ENCODE measurements at places on chromosomes 11 and 22. TPM values are rescaled to one million over a fixed set of nuclear protein-coding genes. Genes with fewer than 3 reads are reported as not detected.

INPPL1 gene
- 120 TPM for polyA plus RNA-seq

DNAJB13 gene
- polyA plus RNA-seq, result 0.10 TPM

OR2D3 gene
- not detected for polyA plus RNA-seq

DNA sequence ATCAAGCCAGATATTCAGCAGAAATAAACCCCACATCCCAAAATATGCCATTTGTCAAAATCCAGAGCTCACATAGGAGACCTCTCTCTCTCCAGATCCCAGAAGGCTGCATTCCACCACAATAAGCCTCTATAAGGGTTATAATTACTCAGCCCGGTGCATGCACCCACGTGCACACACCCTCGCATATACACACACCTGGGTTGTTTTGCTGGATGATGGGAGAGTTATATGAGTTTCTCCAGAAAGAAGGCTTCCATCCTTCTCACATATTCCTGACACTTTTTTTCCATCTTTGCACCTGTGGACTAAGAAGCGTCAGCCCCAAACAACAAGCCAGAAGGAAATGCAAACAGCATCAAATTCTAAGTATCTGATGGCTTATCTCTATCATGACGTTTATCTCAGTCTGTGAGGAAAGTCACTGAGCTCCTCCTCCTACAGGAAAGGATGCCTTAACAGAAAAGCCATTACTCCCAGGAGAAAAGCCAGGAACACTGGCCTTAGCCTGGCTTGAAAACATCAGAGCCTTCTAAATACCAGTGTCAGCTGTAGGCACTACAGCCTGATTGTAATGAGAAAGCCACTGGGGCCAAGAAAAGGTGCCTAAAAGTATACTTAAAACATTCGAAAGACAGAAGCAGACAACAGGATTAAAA lies 253.2 kb downstream of the LARGE1 start:
- no peak for DNase-seq
- no peaks in the 10 kb centered on the region for H3K27me3 ChIP-seq
- no peak overlapping the region for H3K4me3 ChIP-seq
- H3K27ac ChIP-seq, result no peak overlapping the region
- no peaks in the 10 kb centered on the region for H3K4me1 ChIP-seq

- peak overlapping the region; percentile 98 for H3K27ac ChIP-seq
- DNase-seq, result peak; percentile 85
- H3K4me1 ChIP-seq, result peaks cover 11% of the 10 kb centered on the region
- H3K4me3 ChIP-seq, result no peak overlapping the region
- H3K27me3 ChIP-seq, result no peaks in the 10 kb centered on the region
- H3K36me3 ChIP-seq, result no peaks in the 10 kb centered on the region
These were observed 4.6 kb downstream of the TSPAN32 start for GRCh38 chr11:2306452-2306823.
